ENCODE measurements at places on chromosomes 11 and 22.

DNA sequence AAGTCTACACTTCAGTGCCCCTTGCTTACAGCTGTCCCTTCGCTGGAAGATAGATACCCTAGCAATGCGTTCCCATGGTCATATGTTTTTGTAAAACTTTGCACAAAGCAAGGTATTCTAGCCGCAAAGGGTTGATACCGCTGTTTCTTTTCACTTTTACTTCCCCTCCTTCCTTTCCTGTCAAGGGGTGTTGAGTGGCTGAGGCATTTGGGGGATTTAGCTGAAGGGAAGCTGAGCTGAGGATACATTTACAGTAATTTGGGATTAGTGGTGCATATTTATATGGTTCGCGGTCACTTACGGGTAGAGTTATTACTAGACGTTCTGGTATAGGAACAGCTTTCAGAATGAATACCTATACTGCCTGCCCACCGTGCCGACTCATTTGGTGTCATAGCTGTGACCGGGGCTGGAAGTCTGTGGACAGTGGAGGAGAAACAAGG, 86.9 kb upstream of the WNT11 start:
- no peak overlapping the region for H3K27ac ChIP-seq
- H3K4me3 ChIP-seq = no peak overlapping the region
- no peak for DNase-seq

DNA sequence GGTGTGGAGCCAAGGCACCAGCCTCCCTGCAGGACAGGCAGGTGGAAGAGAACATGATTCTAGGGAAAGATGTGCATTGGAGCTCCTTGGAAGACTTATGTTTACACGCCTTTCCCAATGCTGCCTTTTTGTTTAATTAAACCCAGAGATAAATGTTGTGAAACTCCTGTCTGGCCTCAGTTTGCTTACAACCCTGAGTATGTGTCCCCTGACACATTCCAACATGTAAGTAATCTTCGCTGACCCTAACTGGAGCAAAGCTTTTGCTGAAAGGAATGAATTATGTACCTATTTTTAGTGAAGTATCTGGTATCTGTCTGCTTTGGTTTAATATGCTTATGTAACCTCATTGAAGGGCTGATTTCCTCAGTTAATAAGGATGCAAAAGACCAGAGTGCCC, 56.7 kb downstream of the APIP start:
- H3K4me3 ChIP-seq = no peak overlapping the region
- H3K27ac ChIP-seq = no peak overlapping the region
- peaks cover 9% of the 10 kb centered on the region for H3K4me1 ChIP-seq

- H3K27me3 ChIP-seq = no peaks in the 10 kb centered on the region
- H3K4me3 ChIP-seq = no peak overlapping the region
- peak; percentile 82 for DNase-seq
- peaks cover 8% of the 10 kb centered on the region for H3K36me3 ChIP-seq
- no peak overlapping the region for H3K27ac ChIP-seq
Measured at GRCh38 chr11:79212741-79213190, 228.1 kb downstream of the TENM4 start.

GRCh38 chr22:48632646-48633246, 1194.9 kb downstream of the BRD1 start:
- no peaks in the 10 kb centered on the region for H3K27me3 ChIP-seq
- H3K27ac ChIP-seq = no peak overlapping the region
- no peaks in the 10 kb centered on the region for H3K36me3 ChIP-seq
- H3K4me3 ChIP-seq = no peak overlapping the region

- H3K36me3 ChIP-seq = peaks cover 8% of the 10 kb centered on the region
- no peak overlapping the region for H3K27ac ChIP-seq
- DNase-seq = no peak
- H3K27me3 ChIP-seq = no peaks in the 10 kb centered on the region
- no peak overlapping the region for H3K4me3 ChIP-seq
Measured at GRCh38 chr22:38652859-38653258, 3.3 kb downstream of the FAM227A start.

DNA sequence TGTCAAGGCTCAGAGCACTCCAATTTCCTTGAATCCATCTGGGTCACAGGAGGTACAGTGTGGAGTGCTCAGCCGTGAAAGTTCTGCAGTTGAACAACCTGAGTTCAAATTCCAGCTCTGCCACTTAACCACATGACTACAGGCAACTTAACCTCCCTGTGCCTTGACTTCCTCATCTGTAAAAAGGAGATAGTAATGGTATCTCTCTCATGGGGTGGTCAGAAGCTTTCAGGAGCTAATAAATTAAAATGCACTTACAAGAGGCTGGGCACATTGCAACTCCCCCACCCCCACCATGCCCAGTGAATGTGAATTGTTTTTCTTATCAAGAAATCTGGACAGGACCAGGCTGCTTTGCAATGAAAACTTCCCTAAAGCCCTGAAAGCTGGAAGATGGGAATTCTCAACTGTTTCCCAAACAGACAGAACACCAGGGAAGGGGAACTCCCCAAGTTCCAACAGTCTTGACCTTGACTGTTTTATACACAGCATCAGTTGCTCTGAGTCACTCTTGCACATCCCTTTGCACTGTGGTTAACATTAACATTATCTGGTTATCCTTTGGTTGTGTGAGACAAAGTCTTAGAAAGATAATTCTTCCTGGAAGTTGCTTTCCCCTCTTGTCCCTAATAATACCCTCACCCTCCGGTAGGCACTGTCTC, 137.0 kb downstream of the SLC1A2 start:
- no peak overlapping the region for H3K27ac ChIP-seq
- no peaks in the 10 kb centered on the region for H3K4me1 ChIP-seq
- H3K36me3 ChIP-seq = no peaks in the 10 kb centered on the region
- no peaks in the 10 kb centered on the region for H3K27me3 ChIP-seq

DNA sequence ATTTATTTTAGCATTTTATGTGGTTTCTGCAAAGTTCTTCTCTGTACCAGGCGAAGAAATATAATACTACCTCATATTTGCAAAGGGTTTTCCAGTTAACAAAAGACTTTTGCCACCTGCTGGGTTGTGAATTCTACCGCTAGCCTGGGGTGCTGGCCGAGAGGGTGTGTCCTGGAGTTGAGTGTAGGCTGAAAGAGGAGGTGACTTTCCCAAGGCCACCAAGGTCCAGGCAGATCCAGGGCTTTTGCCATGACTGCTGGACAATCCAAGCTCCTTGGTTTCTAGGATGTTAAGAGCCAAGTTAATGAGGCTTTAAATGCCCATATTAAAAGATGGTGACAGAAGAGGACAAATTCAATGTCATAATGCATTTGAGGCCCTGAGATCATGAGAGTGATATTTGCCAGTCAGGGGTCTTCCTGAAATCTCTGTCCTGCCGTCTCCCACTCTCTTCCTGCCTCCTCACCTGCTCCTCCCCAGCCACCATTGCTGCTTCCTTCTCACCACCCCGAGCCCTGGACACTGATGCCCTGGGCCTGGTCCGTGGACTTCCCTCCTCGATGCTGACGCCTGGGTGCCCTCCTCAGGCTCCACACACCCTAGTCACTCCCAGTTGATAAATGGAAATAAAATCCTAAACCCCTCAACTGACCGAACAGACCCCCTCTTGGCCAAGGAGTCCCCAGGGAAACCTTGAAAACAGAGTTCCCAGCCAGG, 825.6 kb downstream of the TBC1D22A start:
- H3K27ac ChIP-seq = no peak overlapping the region
- no peaks in the 10 kb centered on the region for H3K27me3 ChIP-seq
- H3K4me1 ChIP-seq = no peaks in the 10 kb centered on the region
- H3K4me3 ChIP-seq = no peak overlapping the region

GRCh38 chr11:57885298-57886050, 123.9 kb downstream of the CTNND1 start:
- H3K27me3 ChIP-seq = no peaks in the 10 kb centered on the region
- peak; percentile 78 for DNase-seq
- H3K4me1 ChIP-seq = no peaks in the 10 kb centered on the region
- no peaks in the 10 kb centered on the region for H3K36me3 ChIP-seq

GRCh38 chr22:25368271-25368670, 148.8 kb downstream of the CRYBB2 start:
- no peak overlapping the region for H3K27ac ChIP-seq
- H3K27me3 ChIP-seq = no peaks in the 10 kb centered on the region
- H3K4me3 ChIP-seq = no peak overlapping the region
- no peaks in the 10 kb centered on the region for H3K4me1 ChIP-seq

GRCh38 chr22:32048069-32048468, 5.0 kb downstream of the SLC5A1 start:
- H3K27me3 ChIP-seq = peaks cover 26% of the 10 kb centered on the region
- no peak overlapping the region for H3K27ac ChIP-seq
- no peak overlapping the region for H3K4me3 ChIP-seq
- no peaks in the 10 kb centered on the region for H3K36me3 ChIP-seq
- peaks cover 3% of the 10 kb centered on the region for H3K4me1 ChIP-seq

DNA sequence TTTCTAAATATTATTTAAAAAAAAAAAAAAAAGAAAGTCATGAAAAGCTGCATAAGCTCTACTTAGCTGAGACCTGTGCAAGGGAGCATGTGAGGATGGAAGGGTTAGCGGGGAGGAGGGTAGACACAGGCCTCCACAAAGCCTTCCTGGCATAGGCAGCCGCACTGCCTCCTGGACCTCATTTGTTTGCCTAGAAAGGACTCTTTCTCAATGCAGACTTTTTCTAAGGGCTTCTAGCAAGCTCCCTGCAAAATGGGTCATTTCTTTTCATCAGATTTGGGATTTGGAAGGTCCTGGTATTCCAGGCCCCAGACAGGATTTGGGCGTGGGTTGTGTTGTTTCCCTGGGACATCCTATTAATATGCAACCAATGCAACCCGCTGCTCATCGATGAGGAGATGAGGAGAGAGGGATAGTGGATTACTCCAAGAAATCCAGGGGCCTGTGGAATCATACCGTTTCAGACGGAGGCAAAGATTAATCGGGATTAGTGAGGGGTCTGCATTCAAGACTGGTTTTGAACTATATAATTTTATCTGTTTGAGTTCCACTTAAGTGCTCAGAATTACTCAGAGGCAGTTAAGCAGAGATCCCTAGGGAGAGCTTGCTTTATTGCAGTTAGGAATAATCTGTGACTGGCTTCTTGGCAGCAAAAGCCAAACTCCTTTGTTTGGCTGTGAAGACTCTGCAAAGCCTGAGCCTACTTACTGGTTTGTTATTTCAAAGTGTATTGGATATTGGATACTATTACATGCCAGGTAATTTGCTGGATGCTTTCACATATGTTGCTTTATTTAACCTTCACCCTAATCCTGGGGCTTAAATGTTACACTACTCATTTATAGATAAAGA, 106.9 kb upstream of the NAV2 start:
- no peak overlapping the region for H3K27ac ChIP-seq

DNA sequence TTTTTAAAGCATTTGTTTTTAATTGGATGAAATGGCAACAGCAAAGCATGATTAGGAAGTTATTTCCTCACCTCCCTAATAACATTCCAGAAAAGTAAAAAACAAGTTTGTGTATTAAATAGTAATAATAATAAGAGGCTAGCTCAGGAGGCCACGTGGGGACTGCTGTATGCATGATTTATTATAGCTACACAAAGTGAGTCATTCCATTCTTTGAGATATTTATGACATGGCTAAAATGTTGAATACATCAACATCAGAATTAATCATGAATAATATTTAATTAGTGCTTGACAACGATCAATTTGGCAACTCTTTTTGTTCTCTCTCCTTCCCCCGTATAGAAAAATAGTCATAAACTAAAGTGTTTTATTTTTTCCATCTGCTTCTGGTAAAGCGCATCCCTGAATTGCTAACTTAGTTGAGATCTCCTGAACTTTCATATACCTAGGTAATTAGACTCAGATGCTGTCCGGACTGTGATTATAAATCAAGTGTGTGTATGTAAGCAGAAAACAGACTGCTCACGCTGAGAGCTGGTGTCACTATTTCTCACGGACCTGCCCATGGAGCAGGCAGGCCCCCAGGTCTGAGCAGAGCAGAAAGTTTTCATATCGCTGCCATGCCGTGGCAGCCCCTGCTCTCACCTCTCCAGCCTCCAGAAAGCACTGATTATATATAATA, 125.7 kb downstream of the WT1 start:
- H3K27ac ChIP-seq = no peak overlapping the region
- no peaks in the 10 kb centered on the region for H3K4me1 ChIP-seq
- no peak overlapping the region for H3K4me3 ChIP-seq
- H3K36me3 ChIP-seq = no peaks in the 10 kb centered on the region

DNA sequence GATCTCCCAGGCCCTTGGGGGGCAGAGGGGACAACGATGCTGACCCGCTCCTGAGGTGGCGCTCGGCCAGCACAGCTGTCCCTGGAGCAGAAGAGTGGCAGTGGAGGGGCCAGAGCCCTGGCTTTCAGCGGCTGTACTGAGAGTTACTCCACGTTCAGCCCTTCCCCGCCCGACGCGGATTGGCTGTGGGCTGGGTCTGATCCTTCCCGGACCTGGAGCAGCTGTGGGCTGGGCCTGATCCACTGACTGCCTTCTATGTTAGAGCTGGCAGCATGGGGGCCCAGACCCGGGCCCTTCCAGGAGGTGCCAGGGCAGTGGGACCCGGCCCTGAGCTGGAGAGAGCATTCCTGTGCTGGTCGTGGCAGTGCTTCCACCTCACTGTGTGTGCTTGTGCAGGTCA, 27.8 kb downstream of the YWHAH start:
- H3K4me1 ChIP-seq = no peaks in the 10 kb centered on the region
- H3K4me3 ChIP-seq = no peak overlapping the region
- no peak overlapping the region for H3K27ac ChIP-seq
- DNase-seq = no peak
- no peaks in the 10 kb centered on the region for H3K27me3 ChIP-seq
- H3K36me3 ChIP-seq = no peaks in the 10 kb centered on the region

DNA sequence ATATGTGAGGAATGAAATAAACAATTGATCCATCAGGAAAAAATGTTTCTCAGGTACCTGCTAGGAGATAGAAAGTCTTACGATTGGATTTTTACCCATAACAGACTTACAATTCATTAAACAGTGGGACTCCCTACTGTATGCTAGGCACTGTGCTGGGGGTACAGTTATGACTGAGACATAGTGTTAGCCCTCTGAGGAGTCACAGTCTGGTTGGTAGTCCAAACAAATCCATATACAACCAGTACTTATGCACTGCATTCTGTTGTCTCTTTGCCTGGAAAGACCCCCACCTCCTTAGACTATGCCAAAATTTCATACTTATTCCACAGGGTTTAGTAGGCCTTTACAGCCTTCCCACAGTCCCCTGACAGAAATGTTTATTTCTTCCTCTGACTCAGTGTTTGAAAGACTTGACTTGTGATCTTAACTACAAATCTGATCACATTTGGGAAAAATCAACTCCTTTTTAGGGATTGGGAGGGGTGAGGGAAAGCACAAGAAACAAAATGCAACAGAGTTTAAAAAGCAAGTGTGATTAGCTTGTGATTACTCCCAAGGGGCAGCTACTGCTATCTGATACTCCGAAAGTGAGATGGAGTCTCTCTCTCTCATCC, 69.4 kb upstream of the HORMAD2 start:
- peaks cover 41% of the 10 kb centered on the region for H3K4me1 ChIP-seq
- H3K27me3 ChIP-seq = no peaks in the 10 kb centered on the region
- H3K27ac ChIP-seq = no peak overlapping the region
- peaks cover 73% of the 10 kb centered on the region for H3K36me3 ChIP-seq
- H3K4me3 ChIP-seq = no peak overlapping the region

DNA sequence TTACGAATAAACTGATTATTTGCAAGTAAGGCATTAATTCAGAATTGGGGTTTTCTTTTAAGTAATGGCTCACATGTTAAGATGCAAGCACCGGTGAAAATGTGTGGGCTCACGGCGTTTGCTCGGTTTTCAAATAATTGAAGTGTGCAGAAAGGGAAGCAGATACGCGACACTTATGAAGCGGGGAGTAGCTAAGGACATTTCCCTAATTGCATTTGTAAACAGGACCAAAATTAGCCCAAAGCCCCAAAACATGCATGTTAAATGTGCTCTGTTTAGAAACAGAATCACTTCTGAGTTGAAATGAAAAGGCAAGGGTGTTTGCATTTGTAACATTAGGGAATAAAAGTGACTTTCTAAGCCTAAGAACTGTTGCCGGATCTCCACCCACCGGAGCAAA, 61.3 kb downstream of the ELFN2 start:
- no peak overlapping the region for H3K4me3 ChIP-seq
- H3K4me1 ChIP-seq = no peaks in the 10 kb centered on the region
- DNase-seq = no peak
- no peak overlapping the region for H3K27ac ChIP-seq
- H3K36me3 ChIP-seq = no peaks in the 10 kb centered on the region
- no peaks in the 10 kb centered on the region for H3K27me3 ChIP-seq

Data from endodermal cell (in vitro differentiated cells).